Epithelial cell of esophagus (primary cell): ENCODE measurements at places on chromosomes 6 and 20.

GRCh38 chr6:50965495-50965894 is 146.8 kb downstream of the TFAP2B start:
- no peak for DNase-seq

DNA sequence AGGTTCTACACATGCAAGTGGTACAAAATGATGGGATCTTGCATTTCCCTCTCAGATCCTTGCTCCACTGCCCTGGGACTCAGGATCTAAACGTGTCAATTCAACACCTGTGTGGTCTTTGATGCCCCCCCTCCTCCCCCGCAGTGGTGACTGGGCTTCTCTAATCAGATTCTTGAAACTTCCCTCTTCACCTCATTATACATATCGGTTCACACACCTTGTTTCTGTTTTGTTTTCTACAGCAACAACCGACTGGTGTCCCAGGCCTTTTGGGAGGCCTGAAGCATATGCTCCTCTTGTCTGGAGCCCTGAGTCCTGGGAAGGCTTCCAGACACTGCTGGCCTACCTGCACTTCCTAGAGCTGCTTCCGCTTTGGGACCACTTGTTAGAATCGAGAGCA is 20.0 kb downstream of the SAMD3 start:
- no peak for DNase-seq

- DNase-seq: no peak
Observed at GRCh38 chr20:12072954-12073264, 155.2 kb downstream of the BTBD3 start.

GRCh38 chr6:79076160-79076559 is 1.9 kb downstream of the PHIP start:
- peak; percentile 20 for DNase-seq

- DNase-seq: no peak
Observed at GRCh38 chr6:149107520-149107919, 210.0 kb upstream of the TAB2 start.

- no peak for DNase-seq
Observed at GRCh38 chr6:37675606-37676005, 22.1 kb downstream of the MDGA1 start.

DNA sequence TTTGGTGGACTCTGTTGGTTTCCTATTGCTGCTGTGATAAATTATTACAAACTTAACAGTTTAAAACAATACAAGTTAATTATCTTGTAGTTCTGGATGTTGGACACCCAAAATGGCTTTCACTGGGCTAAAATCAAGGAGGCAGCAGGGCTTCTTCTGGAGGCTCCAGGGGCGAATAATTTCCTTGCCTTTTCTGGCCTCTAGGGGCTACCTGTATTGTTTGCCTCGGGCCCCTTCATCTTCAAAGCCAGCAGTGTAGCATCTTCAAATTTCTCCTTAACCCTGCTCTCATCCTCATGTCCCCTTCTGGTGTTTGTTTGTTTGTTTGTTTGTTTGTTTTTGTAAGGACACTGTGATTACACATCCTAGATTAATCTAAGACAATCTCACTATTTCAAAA is 60.5 kb upstream of the ANKEF1 start:
- no peak for DNase-seq

DNA sequence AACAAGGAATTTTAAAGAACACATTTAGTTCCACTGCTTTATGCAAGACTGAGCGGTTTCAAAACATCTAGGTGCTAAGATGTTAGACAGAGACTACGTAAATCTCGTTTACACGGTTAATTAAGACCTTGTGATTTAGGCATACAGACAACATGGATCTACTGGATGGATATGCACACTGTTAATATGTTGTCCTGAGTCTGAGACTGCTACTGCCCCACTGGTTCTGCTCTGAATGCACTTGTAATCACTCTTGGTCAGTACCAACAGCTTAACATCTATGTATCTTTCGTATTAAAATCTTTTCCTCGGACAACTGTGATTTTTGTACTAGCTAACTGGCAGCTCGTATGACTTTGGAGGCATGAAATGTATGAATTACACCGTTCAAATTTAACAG is 3.1 kb downstream of the MAN1A1 start:
- no peak for DNase-seq

DNA sequence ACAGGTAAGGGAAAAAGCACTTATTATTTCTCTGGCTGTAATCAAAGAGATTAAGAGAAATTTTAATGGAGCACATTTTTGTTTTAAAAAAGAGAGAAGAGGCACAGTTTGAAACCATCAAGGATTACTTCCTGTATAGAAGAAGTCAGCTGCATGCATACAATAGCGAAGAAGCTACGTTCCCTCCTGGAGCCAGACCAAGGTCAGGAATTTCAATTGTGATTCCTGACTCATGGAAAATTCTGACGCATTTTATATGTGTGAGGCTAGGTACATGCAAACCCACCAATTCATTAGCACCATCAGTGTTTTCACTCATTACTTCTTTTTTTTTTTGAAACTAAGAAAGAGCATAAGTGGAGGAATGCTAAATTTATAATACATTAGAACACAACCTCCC is 232.7 kb upstream of the SGK1 start:
- no peak for DNase-seq

GRCh38 chr6:1756472-1757129 is 146.9 kb downstream of the FOXC1 start:
- no peak for DNase-seq

DNA sequence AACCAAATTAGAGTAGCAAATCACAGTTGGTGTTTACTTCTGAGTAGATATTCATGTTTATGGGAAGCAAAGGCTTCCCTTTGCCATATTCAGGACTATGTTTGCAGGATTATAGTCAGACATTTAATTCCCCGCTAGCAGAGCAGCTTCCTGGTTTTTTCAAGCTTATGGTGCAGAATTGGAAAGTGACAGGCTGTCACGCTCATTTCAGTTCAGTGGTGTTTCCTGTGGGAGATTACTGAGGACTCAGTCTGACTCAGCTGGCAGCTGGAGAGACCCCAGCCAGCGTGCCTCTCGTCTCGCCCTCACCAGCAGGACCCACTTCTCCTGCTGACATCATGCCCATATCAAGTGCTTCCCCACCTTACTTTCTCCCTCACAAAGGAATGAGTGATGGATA is 85.1 kb downstream of the LYRM2 start:
- no peak for DNase-seq

DNA sequence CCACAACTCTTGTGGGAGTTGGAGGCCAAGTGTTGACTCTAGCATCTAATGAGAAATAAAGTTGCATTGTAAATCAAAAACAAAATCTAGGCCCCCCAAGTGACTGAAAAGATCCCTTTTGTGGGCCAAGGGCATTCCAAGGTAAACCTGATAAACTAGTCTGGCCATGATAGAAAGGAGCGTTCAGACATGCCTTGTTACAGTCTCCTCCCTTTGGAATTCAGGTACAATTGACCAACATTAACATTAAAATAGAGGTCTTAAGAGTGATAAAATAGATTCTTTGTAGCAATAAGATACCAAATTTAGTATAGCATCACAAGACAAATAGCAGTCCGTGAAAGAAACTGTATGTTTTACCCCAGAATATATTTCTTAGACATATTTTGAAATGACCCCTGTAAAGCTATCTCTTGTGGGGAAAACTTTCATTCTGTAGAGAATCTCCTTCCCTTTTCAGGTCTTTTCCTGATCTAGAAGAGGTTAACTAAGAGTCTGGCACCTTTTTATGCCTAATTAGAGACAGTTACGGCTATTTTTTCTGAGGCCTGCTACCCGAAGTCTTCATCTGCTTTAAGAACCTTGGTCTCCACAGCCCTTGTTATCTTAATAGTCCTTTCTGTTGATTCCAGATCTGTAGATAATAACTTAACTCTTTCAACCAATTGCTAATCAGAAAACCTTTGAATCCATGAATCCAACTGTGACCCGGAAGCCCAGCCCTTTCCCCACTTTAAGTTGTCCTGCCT is 495.4 kb upstream of the MMS22L start:
- peak; percentile 54 for DNase-seq

- no peak for DNase-seq
Observed at GRCh38 chr20:59560588-59561227, 43.6 kb upstream of the PHACTR3 start.

- DNase-seq: peak; percentile 39
Observed at GRCh38 chr6:48619771-48620170, 508.8 kb upstream of the PTCHD4 start.

DNA sequence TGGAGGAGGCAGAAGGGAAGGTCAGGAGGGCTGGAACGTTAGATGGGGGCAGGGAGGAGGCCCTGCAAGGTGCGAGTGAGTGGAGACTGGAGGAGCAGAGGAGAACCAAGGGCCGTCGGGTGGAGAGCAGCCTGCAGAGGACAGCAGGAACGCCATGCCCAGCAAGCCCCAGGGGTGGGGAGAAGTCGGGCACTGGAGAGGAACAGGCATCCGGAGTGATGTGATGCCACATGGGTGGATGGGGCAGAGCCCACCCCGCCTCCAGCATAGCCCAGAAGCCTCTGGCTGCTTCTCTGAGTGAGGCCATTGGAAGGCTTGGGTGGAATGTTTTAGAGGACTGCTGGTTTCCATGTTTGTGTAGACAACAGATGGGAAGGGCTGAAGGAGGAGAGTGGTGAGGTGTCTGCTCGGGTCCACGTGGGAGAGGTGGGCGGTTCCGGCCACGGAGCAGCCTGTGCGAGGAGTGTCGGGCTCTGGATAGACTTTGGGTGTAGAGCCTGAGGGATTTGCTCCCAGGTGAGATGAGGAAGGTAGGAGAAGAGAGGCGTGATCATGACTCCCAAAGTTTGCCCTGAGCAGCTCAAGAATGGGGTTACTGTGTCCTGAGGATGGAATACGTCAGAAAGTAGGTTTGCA is 221.4 kb downstream of the SMOC2 start:
- DNase-seq: no peak

GRCh38 chr6:1049900-1050299 is 262.0 kb upstream of the FOXQ1 start:
- no peak for DNase-seq

DNA sequence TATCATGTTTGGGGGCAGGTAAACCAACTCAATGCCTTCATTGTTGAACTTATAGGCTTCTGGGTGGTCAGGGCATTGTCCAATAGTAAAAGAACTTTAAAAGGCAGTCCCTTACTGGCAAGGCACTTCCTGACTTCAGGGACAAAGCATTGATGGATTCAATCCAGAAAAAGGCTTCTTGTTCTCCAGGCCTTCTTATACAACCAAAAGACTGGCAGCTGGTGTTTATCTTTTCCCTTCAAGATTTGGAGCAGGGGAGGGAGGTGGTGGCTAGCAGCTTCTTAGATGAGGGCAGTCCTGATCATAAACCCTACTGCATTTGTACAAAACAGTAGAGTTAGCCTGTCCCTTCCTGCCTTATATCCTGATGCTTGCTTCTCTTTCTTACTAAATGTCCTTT is 57.5 kb downstream of the NCOA3 start:
- no peak for DNase-seq

DNA sequence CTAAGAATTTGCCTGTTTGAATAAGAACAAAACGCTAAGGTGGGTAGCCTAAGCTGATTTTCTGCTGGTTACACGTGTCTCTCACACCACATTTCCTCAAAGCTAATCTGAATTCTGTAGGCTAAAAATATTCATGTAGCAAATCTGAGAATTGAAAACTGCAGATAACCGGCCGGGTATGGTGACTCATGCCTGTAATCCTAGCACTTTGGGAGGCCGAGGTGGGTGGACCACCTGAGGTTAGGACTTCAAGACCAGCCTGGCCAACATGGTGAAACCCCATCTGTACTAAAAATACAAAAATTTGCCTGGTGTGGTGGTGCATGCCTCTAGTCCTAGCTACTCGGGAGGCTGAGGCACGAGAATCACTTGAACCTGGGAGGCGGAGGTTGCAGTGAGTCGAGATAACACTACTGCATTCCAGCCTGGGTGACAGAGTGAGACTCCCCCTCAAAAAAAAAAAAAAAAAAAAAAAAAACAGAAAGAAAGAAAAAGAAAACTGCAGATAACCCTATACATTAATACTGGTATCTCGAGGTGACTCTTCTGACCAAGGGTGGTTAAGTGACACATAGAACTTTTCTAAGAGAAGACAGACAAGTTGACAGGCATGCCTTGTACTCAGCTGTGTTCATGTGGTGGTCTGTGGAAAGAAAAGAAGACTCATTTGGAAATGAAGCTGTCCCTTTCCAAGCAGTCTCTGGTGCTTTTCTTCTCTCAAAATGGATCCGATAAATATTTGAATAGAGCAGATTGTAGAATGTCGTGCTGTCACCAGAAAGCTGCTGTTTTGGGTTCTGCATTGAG is 24.7 kb upstream of the ASXL1 start:
- no peak for DNase-seq

DNA sequence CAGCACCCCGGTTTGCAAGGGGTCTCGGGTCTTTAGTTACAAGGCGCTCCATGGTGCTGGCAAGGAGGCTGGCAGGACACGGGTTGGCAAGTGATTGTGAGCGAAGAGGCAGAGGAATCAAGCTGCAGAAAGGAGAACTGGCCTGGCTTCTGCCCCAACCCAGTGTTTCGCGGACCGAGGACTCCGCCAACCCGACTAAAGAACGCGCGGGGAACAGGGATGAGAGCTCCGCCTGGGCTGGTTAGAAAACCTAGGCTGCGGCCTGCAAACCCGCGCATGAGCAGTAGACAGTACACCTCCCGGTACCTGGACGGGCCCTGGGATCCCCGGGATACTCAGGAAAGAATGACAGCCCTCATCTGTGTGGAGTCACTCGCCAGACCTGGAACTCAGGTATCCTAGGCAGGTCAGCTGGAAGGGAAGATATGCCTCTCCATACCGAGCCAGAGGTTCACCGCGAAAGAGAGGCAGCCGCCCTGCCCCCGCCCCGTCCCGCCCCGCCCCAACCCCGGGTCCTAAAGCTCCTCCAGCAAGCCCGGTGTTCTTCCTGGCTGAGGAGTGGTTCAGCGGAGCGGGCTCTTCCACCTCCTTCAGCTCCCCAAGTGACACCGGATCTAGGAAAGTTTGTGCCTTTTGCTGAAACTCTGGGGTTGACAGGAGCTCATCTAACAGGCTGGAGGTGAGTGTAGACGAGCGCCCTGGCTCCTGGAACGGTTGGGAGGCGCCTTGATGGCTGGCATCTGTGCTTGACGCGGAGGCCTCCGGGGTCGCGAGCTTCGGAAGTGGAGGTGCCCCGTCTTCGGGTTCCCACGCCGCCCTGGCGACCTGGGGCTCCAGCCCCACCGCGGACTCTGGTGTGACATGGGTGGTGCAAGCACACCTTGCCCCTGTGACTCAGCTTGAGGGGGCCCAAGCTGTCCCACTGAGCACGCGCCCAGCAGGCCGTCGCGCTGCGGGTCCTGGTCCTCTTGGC is 1847.3 kb upstream of the DEFB115 start:
- no peak for DNase-seq

DNA sequence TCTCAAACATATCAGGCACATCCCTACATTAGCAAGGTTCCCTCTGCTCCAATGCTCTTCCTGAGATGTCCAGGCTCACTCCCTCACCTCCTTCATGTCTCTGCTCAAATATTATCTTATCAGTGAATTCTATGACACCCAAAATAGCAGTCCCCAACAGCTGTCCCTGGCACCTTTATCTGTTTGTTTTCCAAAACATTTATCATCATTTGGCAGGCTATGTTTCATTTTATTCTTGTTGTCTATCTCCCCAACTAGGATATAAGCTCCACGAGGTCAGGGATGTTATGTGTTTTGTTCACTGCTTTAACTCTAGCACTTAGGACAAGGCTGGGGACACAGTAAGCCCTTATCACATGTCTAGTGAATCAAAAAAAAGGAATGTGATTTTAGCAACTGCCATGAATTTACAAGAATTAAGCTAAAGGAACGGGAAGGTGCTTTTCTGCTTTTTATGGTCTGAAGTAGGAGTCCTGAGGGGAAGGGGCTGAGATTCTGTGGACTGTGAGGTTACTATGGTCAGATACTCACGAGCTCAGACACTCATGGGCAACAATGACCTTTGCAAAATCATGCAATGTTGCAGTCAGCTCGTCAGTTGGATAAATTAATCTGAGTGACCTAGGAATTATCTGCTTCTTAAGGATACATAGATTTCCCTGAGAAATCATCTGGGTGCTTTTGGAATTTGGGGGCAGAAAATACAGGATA is 1.9 kb upstream of the IL22RA2 start:
- DNase-seq: no peak
